ENCODE measurements at places on chromosomes 11 and 22.

- DNase-seq = no peak
Measured at GRCh38 chr11:60939301-60939700, 12.7 kb downstream of the SLC15A3 start.

- DNase-seq = no peak
Measured at GRCh38 chr11:65611028-65611757, 2.8 kb downstream of the MAP3K11 start.

DNA sequence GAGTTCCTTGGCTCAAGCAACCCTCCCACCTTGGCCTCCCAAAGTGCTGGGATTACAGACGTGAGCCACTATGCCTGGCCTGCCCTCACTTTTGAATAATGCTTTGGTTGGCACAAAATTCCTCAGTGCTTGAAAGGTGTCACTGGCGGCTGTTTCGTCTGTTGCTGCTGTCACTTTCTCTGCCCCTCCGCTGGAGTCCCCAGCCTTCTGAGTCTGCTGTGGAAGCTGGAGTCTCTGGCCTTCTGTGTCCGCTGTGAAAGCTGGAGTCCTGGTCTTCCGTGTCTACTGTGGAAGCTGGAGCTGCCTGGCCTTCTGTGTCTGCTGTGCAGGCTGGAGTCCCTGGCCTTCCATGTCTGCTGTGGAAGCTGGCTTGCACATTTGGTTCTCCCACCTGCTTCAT lies 4.9 kb upstream of the KRTAP5-1 start:
- no peak for DNase-seq

- DNase-seq = peak; percentile 45
Measured at GRCh38 chr11:117822074-117823033, 2.2 kb downstream of the FXYD2 start.

DNA sequence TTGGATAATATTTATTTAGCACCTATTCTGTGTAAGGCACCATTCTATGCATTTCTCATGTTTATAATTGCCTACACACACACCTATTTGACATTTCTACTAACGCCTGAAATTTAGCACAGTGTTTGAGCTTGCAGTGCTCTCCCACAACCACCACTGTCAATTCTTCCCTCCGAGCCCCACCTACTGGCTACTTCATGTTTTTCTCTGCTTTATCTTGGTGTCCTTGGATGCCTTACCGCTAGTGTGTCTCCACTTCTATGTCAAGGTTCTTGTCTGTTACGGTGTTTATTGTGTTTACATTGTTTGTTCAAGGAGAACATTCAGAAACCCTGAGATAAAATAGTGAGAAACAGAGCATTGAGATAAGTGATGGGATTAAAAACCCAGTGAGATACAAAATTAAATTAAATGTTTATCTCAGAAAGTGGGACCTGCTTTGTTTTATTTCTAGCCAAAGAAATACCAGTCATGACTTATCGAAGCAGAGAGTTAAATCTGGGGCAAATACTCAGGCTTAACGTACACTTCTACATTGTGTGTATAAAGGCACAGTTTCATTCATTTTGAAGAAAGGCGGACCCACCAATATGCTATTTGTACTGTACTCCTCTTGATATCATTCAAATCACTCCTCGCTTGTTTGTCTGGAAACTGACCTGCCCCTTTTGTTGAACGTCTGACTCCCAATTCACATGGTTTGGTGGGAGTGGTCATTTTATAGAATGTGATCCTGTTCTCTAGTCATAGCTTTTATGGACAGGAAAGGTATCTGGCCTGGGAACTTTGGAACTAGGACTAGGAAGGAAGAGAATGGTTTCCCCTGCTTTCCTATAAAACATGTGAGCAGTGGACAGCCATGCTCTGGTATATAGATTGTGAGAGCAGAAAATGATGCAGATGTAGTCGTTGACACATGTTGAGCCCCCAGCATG lies 39.2 kb upstream of the SLC36A4 start:
- no peak for DNase-seq

DNA sequence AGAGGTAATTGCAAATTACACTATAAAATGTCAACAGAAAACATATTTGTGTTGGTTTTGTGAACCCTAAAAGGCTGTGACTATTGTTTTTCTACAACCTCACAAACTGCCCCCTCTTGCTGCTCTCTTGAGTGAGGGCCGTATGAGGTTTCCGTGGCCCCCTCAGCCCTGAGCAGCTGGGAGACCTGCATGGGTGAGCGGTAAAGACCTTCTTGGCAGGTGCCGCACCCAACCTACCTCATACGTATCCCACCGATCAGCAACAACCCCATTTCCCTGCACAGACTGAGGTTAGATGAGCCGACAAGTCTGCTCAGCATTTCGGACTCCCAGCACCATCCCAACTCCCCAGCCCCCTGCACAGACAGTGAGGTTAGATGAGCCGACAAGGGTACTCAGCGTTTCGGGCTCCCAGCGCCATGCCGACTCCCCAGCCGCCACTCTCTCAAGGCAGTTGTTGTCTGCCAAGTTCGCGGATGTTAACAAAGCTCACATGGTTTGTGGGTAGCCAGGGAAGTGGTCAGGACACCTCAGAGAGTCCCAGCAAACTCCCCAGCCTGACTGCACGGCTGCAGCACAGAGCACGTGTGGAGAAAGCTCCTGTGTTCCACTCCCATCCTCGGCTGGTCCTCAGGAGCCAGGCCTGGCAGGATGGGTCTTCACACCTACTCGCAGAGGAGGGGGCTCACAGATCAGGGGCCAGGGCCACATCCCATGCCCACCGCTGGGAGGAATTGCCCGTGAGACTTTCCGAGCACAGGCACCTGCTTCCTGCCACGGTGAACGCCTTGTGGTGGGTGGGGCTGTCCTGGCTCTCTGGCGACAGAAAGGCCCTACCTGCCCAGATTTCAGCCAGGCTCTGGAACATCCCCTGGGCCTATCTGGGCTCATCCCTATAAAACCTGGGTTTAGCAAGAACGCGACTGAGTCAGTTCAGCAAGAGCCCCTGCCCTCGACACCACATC lies 502.9 kb downstream of the BRD1 start:
- DNase-seq = no peak

- DNase-seq = no peak
Measured at GRCh38 chr11:120128392-120129119, 9.4 kb downstream of the TRIM29 start.

- DNase-seq = no peak
Measured at GRCh38 chr22:25076336-25076735, 123.3 kb upstream of the CRYBB3 start.

- no peak for DNase-seq
Measured at GRCh38 chr11:33930317-33931021, 38.6 kb upstream of the LMO2 start.

DNA sequence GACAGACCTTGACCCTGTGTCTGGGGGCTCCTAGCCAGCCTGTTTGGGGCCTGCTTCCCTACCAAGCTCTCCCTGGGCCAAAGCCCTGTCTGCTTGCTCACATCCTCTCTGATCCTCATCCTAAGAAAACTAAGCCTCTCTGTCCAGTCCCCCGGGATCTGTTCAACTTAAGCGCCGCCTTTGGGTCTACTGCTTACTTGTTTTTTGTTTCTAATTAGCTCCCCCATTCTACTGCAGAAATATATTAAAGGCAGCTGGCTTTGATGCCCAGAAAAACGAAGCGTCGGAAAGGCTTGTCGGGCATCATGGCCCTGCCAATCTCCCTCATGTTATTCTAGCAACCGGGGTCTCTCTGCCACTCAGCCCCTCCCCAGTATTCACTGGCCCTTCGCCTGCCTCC lies 3.4 kb downstream of the DSCAML1 start:
- no peak for DNase-seq

- no peak for DNase-seq
Measured at GRCh38 chr11:63761188-63761587, 7.4 kb downstream of the ZFTA start.

DNA sequence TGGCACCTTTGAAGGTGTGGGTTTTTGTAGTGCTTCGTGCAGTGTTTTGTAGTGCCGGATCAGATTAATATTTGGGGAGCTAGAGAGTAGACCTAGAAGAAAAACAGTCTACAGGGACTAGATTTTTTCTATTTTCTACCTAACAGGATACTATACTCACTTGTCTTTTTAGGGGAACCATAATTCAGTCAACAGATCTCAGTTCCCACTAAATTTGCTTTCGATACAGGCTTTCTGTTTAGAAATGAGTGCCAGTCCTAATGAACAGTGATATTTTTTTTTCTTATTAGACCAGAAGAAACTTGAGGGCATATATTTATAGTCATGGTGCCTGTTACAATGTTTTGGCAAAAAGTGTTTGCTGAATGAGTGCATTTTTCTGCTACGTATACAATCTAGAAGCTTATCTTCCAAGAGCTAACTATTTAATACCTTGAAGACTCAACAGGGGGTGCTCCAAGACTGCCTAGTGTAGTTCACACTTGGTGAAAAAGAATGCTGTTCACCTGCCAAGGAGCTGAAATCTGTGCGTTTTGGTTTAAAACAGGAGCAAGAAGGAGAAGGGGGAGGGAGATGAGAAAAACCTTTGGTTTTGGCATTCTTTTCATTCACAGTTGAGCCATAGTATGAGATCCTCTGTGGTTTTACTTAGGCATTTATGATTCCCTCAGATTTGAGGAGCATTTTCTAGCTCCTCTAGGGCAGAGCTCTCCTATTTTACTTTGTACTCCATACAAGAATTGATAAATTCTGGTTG lies 44.9 kb upstream of the VSTM5 start:
- no peak for DNase-seq

GRCh38 chr11:10858439-10859325 lies 829 bp upstream of the ZBED5 start:
- DNase-seq = peak; percentile 17

DNA sequence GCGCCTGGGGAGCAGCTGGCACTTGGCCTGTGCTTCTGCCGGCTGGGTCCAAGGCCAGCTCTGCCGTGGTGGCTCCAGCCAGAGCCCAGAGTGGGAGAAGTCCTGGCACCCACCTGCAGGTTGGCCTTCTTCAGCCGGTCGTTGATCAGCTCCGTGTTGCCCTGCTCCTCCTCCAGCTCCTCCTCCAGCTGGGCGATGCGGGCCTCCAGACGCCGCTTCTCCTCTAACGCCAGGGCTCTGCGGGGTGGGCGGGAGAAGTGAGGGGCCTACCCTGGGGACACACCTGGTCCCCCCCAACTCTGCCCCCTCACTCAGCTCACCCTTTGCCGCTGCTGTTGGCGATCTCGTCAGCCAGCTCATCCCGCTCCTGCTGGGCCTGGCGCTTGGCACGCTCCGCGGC lies 32.6 kb downstream of the APOL1 start:
- DNase-seq = no peak

DNA sequence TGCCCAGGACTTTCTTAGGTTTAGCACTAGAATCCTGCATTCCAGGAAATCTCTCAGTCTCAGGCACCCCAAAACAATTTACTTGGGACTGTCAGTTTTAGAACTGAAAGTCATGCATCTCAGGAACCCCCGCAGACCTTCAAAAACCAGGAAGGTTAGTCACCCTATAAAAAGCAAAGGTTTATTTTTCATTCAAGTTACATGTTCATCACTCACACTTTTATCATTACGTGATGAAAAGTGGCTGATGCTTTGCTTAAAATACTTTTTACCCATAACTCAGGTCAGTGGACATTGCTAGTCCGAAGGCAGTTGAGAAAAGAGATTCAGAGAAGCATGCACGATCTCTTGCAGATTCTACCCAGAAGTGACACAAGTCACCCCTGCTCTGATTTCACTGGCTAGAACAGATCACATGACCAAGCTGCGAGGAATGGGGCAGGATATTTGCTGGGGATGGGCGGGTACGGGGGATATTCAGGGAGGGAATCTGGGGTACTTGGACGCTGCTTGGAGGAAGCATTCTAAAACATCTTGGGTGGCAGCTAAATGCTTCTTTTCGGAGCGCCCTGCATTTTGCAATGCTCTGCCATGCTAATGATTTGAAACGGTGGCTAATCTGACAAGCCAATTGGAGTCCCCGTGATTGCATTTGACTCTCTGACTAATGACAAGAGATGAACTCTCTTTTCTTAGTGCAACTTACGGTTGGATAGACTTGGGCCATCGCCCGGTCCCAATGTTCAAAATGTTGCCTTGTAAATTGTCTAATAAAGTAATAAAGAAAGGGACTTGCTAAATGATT lies 110.2 kb downstream of the MIAT start:
- no peak for DNase-seq

DNA sequence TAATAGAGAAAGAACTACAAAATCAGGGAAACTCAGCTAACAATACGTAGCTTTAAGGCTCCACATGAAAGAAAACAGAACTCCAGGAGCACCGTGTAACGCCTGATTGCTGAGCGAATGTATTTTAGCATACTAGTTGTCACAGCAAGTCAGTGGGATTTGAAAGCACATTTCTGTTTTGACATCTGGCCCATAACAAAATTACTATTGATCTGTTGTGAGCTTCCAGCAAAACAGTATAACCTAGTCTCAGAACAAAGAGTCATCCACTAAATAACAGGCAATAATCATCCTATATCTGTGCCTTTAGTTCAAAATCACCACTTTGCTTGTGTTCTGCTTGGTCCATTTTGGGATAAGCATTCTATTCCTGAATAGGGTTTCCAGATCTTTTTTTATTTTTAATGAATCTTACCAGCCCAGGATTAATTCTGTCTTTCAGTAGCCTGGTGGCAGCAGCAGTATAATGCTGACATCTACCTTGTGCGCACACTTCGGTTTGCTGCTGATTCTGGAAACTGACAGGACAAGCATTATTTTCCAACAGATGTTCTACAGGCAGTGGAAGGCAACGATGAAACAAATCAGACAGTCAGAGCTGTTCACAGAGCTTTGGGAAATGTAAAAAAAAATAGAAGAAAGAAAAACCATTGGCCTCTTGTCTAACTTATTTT lies 66.2 kb downstream of the CADM1 start:
- DNase-seq = no peak

DNA sequence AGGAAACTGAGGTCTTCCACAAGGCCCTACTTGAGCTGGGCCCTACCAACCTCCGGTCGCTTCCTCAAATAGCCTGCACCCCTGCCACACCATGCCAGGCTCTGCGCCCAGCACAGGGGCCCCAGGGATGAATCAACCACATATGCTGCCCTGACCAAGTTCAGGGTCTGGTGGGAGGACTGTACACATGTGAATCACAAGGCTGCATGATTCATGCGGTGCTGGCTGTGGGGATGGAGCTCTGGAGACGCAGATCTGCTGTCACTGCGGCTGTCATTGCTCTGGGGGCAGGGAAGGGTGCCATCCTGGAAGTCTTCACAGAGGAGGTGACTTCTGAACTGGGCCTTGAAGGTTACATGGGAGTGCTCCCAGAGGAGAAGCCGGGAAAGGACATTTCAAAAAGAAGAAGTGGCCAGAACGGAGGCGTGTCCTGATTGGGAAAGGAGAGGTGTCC lies 21.5 kb downstream of the CYTH4 start:
- no peak for DNase-seq

GRCh38 chr22:20052309-20053259 lies 27.5 kb upstream of the DGCR8 start:
- DNase-seq = no peak

DNA sequence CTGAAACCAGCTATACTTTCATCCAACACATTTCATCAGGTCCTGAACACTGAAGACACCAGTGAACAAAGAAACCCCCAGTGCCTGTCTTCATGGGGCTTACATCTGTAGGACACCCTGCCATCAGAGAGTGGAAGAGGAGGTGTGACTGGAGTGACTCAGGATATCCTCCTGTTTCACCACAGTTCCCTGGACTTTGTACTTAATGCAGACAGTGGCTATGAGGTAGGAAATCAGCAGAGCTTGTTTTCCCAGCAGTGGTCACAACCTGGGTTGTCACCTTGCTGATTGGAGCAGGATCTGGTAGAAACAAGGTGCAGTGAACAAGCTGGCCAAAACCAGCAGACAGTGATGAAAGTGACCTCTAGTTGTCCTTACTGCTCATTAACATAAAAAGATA lies 128.8 kb downstream of the KIRREL3 start:
- no peak for DNase-seq

GRCh38 chr22:25564979-25565677 lies 653 bp downstream of the GRK3 start:
- peak; percentile 45 for DNase-seq

- no peak for DNase-seq
Measured at GRCh38 chr11:17263769-17264168, 12.8 kb upstream of the NUCB2 start.
